MV-4-11 (cell line): ENCODE measurements at places on chromosomes 3 and 15.

DNA sequence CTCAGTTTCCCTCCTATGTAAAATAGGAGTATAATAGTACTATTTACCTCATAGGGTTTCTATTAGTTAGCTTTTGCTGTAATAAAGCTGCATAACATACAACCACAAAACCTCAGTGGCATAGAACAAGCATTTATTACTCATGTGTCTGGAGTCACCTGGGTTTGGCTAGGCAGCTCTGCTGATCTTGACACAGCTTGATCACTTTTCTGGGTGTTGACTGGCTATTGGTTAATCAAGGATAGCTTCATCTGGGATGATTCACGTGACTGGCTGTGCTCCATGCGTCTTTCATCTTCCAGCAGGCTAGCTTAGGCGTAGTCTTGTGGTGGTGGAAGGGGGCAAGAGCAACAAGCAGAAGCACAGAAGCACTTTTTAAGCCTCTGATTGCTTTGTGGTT is 112.6 kb downstream of the SQOR start:
- DNase-seq = no peak

DNA sequence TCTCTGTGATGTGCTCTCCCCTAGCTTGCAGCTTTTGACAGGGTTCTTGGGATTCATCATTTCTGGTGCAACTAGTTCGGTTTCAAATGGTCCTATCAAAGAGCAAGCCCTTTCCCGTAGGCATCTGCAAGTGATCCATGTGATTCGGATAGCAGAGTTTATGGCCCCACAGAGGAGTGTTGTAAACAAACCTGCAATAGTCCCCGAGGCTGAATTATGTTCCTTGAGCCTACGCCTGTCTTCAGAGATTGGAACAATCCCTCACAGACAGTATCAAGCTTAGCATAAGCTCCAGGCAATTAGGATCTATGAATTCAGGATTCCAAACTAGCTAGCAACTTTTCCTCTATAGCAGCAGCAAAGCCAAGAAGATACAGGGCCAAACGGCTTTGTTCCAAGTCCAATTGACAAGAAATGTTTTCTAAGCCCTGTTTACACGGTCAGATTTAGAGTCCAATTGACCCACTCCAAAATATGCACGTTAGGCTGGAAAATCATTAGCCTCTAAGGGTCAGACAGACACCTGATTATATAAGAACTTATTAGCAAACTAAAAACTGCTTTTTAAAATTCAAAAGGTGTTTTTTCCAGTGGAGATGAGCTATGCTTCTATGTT is 24.8 kb downstream of the LNP1 start:
- no peak for DNase-seq

GRCh38 chr3:18086760-18087159 is 338.4 kb downstream of the SATB1 start:
- no peak for DNase-seq

DNA sequence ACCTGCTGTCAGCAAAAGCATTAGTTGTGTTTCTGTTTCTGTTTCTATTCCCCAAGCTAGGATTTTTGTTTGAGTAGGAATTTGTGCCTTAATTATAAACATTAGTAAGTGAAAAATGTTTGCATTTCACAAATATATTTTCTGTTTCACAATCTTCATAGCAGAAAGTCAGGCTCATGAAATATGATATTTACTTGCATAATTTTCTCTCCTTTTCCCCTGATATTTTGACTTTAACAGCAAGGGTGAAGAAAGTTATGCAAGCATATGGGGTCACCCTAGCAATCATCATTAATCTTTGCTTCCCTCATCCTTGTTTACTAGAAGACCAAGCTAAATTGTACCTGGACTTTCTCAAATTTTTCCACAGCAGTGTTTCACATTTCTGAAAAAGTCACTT is 140.3 kb upstream of the SEMA6D start:
- no peak for DNase-seq

- DNase-seq = no peak
These were observed 72.6 kb downstream of the TRAK1 start for GRCh38 chr3:42163622-42164244.

DNA sequence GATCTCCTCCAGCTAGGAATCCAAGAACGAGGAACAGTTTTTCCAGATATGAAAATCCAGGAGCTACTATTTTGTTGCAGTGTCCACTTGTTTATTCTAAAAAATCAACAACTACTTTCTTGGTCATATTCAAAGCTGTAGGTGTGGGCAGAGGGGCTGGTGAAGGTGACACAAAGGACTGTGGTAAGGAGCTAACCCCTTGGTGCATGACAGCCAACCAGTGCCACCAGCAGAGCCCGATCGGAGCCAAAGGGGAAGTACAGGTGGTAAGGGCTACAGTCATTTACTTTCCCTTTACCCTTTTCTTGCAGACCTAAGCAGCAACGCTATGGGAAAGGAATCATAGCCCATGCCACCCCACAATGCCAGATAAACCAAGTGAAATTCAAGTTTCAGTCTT is 30.7 kb downstream of the PLA1A start:
- peak; percentile 15 for DNase-seq

GRCh38 chr3:133531981-133532380 is 41.5 kb upstream of the CDV3 start:
- DNase-seq = no peak

- DNase-seq = no peak
These were observed 198.0 kb upstream of the PFN2 start for GRCh38 chr3:150168698-150169097.

DNA sequence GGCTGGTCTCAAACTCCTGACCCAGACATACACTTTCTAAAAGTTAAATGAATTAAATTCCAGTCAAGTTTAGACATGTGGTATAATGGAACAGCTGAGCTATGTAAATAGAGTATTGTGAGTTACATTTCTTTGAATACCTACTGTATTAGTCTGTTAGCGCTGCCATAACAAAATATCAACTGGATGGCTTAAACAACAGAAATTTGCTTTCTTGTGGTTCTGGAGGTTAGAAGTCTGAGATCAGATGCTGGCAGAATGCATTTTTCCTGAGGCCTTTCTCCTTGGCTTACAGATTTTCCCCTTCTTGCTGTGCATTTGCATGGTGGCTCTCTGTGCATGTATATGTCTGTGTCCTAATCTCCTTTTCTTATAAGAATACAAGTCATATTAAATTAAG is 101.5 kb upstream of the TGFBR2 start:
- no peak for DNase-seq

DNA sequence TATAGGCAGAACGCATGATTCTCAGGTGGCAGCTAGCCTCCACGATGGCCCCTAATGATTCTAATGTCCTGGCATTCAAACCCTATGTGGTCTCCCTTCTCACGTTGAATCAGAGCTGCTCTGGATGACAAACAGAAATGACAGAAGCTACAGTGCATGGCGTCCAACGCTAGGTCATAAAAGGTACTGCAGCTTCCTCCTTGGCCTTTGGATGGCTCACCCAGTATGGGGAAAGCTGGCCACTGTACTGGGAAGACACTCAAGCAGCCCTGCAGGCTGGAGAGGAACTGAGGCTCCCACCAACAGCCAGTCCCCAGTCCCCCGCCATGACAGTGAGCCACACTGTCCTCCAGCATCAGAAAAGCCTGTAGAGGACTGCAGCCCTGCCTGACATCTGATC is 286.3 kb downstream of the FAM43A start:
- no peak for DNase-seq

GRCh38 chr3:58534592-58535494 is 2.1 kb downstream of the ACOX2 start:
- DNase-seq = no peak
